ENCODE measurements at places on chromosomes 12 and 14.

DNA sequence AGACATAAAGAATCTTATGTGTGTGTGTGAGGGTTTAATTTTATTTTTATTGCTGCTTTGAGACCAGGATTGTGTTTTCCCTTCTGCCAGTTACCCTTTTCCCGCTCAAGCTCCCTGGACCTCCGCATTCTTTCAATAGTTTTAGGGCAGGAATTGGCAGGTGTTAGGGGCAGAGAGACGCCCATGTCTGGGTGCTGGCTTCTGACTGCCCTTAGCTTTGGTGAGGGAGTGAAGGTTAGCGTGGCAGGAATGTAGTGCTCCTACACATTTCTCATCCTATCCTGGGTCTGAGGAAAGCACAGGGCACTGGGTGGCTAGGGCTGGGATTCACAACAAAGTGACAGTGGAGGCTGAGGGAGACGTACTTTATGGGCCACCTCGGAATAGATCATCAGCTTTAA, 428.1 kb downstream of the ZFP36L1 start:
- DNase-seq, result no peak

DNA sequence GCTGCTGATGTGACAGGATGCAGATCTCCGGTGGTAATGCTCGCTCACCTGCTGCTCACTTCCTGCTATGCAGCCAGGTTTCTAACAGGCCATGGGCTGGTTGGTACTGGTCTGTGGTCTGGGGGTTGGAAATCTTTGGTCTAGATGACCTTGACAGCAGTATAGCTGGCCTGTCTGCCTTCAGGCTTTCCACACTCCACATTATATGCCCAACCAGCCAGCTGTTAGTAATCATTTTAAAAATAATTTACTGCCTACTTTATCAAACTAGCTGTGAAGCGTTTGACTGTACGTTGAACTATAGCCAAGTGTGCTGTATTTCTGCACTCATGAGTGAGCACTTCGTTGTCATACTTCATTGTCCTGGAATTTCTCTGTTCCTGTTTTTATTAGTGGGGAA, 424.0 kb upstream of the GARIN6 start:
- no peak for DNase-seq

GRCh38 chr14:91453744-91454143, 36.1 kb upstream of the CCDC88C start:
- DNase-seq, result no peak

DNA sequence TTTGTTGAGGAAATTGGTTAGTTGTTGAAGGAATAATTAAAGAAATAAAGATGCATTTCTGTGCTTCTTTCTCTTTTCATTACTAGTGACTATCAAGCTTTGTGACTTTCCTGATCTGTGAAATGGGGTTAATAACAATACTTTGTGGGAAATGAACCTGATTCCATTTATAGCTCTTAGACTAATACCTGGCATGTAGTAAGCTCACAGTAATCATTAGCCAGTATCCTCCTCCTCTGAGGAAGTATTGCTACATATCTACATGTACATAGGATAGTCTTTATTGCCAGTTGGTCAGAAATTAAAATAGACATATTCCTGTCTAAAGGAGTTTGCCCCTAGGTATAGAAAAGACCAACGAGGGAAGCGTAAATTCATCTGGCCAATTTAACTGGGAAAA, 1.8 kb upstream of the CCDC198 start:
- no peak for DNase-seq

GRCh38 chr12:43957732-43958372, 122.0 kb downstream of the TMEM117 start:
- DNase-seq, result no peak

DNA sequence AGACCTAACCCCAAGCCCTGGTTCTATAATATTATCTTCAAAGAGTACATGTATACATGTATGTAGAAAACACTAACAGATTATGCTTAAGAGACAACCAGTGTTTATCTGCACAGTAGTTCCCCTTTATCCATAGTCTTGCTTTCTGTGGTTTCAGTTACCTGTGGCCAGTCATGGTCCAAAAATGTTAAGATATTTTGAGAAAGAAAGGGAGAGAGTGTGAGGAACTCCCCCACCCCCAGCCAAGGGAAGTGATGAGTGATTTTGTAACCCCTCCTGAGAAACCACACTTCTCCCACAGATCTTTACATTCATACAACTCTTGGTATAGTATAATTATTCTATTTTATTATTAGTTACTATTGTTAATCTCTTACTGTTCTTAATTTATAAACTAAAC, 77.3 kb upstream of the CNTN1 start:
- DNase-seq, result no peak

- peak; percentile 36 for DNase-seq
Measured at GRCh38 chr14:69626132-69626500, 14.7 kb downstream of the SUSD6 start.

GRCh38 chr14:93956514-93957332, 19.6 kb downstream of the ASB2 start:
- no peak for DNase-seq

DNA sequence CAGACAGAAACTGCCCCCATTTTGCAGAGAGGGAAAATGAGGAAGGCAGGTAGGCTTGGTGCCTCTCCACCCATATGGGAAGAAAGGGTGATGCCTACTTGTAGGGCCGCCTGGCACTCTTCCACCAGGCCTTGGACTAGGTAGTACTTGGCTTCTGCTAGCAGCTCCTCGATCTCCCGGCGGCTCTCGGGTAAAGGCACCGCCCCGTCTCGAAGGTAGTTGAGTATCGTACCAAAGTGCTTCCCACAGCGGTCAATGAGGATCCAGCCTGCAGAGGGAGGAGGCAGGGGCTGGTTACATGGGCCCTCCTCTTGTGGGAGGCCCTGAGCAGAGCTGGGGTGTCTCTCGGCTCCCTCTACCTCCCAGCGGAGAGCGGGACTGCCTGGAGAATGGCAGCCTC, 16.6 kb downstream of the KCTD10 start:
- no peak for DNase-seq

GRCh38 chr12:55930771-55931316, at the start of gene DGKA:
Gene DGKA, plus strand, starts transcription at chr12:55931162. Its CDS starts 5,342 bp downstream, at chr12:55936504.
- peak; percentile 67 for DNase-seq

- no peak for DNase-seq
Measured at GRCh38 chr12:51238037-51238509, 553 bp upstream of the DAZAP2 start.

DNA sequence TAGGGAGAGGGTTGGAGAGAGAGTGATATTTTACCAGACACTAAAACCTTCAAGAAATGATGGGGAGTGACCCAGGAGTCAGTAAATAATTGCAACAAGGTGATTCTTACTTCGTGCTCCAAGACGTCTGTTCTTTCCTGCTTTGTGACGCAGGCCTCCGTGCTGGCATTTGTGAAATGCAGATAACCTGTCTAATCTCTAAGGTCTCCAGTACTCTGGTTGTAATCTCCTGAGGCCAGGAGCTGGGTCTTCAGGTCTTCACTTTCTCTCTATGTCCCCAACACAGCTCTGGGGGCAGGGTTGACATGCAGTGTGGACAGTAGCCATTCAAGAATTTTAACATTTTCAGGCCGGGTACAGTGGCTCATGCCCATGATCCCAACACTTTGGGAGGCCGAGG, 53.1 kb downstream of the CD9 start:
- no peak for DNase-seq

- DNase-seq, result no peak
Measured at GRCh38 chr14:89615421-89615820, 198.4 kb upstream of the FOXN3 start.

DNA sequence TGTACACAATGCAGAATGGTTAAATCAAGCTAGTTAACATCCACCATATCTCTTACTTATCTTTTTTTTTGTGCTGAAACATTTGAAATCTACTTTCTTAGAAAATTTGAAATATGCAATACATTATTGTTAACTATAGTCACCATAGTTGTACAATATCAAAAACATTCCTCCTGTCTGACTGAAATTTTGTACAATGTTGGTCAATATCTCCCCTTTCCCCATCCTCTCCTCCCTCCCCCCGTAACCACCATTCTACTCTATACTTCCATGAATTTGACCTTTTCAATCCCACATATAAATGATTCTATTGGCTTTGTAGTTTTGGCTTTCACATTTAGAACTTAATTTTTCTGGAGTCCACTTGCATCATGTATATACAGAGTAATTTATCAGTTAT, 63.5 kb upstream of the DCD start:
- no peak for DNase-seq

GRCh38 chr12:51839310-51839947, 9.1 kb downstream of the FIGNL2 start:
- no peak for DNase-seq

- DNase-seq, result no peak
Measured at GRCh38 chr12:130954544-130954831, 781 bp downstream of the ADGRD1 start.

- DNase-seq, result no peak
Measured at GRCh38 chr12:57895389-57896114, 45.8 kb upstream of the ATP23 start.

DNA sequence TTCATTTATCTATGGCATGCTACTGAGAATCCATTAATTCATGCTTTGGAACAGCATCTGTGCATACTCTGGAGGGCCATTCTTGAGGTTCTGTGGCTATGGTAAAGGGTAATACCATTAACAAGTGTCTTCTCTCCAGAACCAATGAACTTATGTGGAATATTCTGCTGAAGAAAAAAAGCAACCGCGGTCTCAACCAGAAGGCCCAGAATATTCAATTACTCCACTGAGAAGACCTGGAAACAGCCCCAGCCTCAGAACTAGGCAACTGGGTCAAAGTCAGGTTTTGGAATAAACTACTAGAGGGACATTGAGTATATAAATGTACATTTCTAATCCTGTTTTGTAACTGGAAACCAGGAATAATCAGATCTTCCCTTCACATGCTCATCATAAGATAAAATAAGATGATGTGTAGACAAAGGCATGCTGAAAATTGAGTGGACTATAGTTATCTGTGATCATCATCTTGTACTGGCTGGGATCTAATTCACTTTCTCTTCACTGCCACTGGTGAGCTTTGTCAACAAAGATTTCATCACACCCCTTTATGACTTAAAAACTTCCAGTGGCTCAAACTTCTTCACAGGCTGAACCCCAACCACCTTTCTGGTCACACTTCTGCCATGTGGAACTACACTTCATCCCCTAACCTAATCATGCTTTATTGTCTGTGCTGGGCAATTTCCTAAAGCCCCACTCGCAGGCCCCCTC, 6.0 kb downstream of the SPTB start:
- no peak for DNase-seq

DNA sequence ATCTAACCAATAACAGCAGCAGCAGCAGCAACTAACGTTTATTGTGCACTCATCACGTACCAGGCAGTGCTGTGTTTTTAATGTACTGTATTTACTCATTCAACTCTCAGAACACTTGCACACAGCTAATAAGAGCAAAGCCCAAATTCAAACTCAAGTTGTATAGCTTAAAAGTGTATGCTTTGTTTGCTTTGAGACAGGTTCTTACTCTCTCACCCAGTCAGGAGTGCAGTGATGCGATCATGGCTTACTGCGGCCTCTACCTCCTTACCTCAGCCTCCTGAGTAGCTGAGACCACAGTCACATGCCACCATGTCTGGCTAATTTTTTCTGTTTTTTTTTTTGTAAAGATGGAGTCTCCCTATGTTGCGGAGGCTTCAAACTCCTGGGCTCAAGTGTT, 105.4 kb downstream of the PAPLN start:
- no peak for DNase-seq

- no peak for DNase-seq
Measured at GRCh38 chr14:68423686-68424085, 369.2 kb downstream of the ZFP36L1 start.

DNA sequence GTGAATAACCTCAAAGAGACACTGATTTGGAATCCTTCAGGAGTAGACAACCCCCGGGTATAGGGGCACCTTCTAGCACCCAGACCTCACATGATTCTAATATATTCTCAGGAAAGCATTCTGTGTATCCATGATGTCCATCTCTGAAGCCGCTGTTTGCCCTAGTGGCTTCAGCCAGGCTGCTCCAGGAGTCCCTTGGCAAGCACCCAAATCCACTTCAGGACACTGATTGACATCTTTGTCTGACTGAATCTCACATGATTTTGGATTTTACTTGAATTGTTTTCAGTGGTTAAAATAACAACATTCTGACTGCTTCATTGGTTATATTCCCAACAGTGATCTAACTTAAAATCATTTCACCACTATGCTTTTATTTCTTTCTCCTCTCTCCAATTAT, 390.5 kb upstream of the CLEC14A start:
- no peak for DNase-seq

- no peak for DNase-seq
Measured at GRCh38 chr12:31006416-31007152, 67.1 kb upstream of the DDX11 start.

GRCh38 chr12:112907415-112908157, 824 bp downstream of the OAS1 start:
- DNase-seq, result no peak

- DNase-seq, result no peak
Measured at GRCh38 chr14:39446131-39446744, 14.0 kb upstream of the FBXO33 start.

DNA sequence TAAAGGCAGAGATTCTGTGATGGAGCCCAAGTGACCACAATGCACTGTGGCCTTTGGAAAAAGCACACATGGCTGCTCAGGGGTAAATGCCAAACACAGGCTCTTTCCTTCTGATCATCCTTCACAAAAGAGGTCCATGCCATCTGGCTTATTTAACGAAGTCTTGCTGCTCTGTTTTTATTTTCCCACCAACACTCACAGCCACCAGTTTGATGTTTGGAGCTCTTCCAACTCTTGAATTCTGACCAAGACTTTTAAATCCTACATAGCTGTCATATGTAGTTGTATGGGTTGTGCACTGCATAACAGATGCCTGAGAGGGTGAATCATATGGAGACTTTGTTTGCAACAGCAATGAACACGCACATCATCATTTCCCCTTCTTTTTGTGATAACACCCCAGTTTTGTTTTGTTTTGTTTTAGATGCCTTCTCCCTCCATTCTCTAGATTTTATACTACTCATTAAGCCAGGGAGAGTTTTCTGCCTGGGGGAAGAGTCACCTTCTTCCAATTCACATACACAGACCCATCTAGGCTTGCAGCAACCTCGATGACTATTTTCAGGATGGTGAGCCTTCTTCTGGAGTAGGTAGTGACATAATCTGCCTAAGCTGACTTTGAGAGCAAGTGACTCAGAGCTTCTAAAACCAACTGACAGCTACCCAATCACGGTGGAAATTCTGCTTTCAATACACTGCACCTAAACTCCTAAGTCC, 145.2 kb upstream of the WSCD2 start:
- no peak for DNase-seq

- no peak for DNase-seq
Measured at GRCh38 chr12:53495903-53496751, 3.1 kb downstream of the MAP3K12 start.

- DNase-seq, result no peak
Measured at GRCh38 chr12:25208554-25208953, 13.5 kb downstream of the ETFRF1 start.

DNA sequence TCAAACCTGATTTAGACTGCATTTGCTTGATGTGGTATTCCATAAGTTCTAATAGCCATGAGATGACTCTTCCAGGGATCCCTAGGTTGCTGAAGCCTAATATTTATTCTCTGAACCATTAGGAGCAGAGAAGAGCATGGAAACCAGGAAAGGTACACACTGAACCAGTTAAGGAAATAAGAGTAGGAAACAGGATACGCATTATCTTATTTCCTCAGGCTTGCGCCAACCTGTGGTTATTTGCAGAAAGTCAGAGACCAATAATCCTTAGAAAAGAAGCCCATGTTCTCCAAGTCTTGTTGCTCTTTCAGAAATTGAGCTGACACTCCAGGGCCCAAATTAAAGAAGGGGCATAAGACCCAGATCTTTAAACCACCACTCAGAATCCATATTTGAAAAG, 41.8 kb upstream of the SMUG1 start:
- no peak for DNase-seq

Measured in hematopoietic multipotent progenitor cell treated with erythropoietin and hydrocortisone succinate and interleukin-3 and kit ligand, for 15 days (in vitro differentiated cells).